T-helper 17 cell (primary cell): ENCODE measurements at places on chromosomes 2 and 18.

DNA sequence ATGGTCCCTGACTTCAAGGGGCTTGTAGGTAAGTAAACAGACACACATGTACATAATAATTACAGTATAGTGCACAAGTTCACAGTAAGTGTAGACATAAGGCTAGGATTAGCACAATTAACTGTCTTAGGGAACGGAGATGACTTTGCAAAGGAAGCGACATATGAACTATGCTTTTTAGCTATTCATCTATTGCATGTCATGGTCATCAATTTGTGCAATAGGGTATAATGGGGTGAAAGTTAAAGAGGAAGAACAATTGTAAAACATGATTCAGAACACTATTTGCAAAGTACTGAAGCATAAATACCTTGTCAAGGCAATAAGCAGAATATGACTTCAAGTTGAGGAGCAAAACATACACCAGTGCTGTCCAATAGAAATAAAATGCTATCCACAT lies 112.3 kb upstream of the SLC8A1 start:
- DNase-seq: no peak

GRCh38 chr2:167345559-167345958 lies 457.3 kb downstream of the XIRP2 start:
- DNase-seq: no peak

DNA sequence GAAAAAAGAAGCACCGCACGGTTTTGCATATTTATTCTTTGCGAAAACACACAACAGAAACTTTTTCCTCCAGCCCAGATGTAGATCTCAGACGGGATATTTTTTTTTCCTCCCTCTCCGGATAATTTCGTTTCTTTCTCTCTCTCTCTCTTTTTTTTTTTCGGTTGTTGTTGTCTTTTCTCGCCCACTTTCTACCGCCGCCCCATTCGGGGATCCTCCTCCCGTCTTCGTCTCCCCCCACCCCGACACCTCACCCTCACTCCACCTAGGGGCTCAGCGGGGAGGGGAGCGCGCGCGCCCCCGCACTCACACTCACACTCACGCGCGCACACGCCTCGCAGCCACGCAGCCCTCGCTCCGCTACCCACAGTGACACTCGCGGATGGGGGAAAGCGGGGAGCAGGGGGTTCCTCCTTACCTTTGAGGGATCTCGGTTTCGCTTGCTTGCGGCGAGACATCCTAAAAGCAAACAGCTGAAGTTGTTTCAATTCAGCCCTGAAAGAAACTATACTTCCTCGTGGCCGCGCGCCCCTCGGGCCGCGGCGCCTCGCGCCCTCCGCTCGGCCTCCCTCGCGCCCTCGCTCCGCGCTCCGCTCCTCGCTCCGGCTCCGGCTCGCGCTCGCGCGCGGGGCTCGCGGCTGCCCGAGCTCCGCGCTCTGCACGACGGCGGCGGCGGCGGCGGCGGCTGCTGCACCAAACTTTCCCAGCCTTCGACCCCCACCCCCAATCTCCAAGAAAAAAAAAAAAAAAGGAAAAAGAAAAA lies 1.3 kb downstream of the ZNF521 start:
- DNase-seq: no peak

DNA sequence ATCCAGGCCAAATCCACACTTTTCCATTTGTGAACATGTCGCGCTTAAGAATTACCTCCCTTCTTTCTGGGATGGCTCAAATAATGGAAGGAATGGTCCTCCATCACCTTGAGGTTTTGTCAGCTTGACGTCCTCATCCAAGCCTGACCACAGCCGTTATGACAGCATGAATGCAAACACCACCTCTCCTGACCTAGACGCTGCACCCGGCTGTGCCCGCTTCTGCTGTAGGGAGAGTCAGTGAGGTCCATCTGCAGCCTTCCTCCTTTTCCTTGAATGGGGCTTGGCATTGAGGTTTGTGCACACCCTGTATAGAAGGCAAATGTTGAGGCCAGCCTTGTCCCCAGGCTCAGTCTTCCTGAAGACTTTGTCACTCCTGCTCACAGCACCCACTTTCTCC lies 85.5 kb downstream of the TGOLN2 start:
- DNase-seq: no peak

GRCh38 chr2:151028691-151029176 lies 232.9 kb downstream of the RBM43 start:
- DNase-seq: no peak

- DNase-seq: no peak
Observed at GRCh38 chr18:42756214-42756613, 359.3 kb downstream of the RIT2 start.

DNA sequence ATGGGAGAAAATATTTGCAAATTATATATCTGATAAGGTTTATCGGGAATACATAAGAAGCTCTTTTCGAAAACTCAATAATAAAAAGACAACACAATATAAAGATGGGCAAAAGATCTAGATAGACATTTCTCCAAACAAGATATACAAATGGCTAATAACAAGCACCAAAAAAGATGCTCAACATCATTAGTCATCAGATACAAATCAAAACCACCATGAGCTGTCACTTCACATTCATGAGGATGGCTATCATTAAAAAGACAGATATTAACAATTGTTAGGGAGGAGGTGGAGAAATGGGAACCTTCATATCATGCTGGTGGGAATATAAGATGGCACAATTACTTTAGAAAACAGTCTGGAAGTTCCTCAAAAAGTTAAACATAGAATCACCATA lies 48.1 kb downstream of the HS1BP3 start:
- DNase-seq: no peak

- no peak for DNase-seq
Observed at GRCh38 chr2:109463891-109464290, 149.9 kb downstream of the SEPTIN10 start.

DNA sequence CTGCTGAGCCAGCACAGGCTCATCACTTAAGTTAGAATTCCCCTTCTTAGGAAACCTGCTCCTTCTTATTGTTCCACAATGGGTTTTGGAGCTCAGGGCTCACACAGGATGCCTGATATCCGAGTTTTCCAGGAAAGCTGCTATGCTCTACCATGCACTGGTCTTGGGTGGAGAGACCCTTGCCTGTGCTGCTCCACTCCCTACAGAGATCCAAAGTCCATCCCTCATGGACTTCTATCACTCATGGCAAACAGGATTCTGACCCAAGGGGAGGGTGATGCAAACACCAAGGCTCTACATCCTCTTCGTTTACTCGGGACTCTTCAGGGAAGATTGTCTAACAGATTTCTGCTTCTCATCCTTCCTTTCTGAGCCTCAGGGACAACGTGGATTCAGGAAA lies 5.2 kb downstream of the SULT1C2 start:
- DNase-seq: no peak

GRCh38 chr2:165933211-165933910 lies 20.2 kb downstream of the TTC21B start:
- DNase-seq: no peak

DNA sequence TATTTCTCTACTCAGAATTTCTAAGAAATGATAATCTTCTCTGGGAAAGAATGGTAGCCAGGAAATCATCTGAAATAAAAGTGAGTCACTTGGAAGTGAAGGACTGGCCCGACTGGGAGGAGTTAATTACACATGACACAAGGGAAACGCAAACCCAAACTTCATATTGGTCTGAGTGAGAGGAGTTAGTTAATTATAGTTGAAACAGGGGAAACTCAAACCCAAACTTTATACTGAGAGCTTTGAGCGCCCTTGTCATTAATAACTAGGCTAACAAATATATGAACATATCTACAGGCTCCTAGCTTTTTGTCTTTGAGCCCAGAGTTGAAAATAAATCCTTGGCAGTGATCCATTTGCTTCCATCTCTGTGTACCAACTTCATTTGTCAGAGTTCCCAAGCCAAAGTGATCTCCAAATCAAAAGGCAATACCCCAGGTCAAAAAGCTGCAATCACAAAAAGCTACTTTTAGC lies 187.8 kb upstream of the COL3A1 start:
- DNase-seq: no peak

- no peak for DNase-seq
Observed at GRCh38 chr2:117763804-117764203, 50.7 kb upstream of the DDX18 start.

DNA sequence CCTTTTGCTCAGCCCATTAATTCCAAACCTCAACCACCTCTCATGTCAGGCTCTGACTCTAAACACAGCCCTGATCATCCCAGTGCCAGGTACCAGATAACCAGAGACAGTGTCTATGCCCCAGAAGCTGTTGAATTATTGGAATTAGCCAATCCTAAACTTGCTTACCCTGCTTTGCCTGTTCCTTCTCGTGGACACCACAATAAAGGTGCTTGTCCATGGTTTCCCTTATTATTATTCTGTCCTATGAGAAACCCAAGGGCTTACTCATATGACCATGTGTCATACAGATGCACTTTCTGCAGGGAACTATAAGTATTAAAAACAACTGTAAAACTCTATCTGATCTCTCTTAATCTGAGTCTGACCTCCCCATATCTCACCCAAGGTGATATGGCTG lies 2193.8 kb upstream of the PIK3C3 start:
- DNase-seq: no peak

DNA sequence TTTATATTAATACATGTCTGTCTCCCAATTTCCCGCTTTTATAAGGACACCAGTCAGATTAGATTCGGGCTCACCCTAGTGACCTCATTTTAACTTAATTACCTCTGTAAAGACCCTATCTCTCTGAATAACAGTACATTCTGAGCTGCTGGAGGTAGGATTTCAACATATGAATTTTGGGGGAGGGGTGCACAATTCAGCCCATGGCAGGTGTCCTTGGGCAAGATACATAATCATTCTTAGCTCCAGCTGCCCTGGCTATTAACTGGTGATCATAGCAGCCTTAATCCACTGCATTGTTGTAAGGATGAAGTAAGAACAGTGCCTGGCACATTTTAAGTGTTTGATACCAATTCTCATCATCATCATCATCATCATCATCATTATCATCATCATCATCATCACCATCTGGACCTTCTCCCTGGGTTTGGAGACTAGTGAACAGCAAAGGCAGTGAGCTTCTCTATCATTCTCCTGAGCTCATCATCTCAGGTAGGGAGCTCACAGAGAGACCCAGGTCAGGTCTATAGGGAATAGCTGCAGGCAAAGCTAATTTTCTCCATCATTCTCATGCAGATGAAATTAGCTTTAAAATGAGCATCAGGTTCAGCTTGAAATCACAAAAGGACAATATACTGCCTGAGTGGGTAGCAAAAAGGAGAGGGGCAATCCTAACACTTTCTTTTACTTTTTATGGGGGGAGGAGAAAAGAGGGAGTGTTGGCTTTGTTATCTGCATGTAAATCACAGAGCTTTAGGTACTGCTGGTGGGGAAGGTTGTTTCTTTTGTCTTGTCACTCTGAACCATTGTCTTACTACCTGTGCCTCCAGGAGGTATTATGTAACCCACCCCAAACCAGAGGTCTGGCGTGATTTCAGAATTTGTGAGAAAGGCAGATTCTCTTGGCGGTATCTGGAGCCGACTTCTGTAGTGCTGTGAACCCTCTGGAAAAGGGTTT lies 125.5 kb upstream of the SPRED2 start:
- no peak for DNase-seq

DNA sequence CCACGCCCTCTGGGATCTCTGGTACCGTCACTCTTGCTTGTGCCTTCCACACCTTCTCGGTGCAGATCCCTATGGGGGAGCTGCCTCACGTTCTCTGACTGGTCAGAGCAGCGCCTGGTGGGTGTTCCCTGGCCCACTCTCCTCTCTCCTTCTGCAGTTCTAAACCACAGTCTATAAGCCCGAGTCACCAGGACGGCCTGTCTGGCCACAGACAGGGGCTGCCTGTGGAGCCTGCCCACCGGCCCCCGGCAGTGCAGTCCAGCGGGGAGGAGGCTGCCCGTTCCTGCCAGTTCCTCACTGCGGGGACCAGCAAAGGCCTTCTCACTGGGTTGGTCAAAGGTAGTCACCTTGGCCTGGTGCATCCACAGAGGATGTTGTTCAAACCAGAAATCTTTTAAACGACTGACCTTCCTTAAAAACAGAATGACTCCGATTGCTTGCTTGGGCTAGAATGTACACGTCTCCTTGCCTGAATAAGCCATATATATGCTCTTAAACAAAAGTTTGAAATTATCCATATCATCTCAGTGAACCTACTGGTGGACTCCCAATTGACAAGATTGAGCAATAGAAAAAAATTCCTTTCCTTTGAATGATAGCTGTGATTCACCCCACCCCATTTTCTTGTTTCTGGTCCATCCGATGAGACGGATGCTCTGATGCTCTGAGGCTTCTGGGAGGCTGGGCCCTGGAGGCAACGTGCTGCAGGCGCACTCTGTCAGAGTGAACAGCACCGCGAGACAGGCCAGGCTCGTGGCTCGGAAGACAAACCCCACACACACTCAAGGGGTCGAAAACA lies 61.2 kb downstream of the RALBP1 start:
- no peak for DNase-seq

DNA sequence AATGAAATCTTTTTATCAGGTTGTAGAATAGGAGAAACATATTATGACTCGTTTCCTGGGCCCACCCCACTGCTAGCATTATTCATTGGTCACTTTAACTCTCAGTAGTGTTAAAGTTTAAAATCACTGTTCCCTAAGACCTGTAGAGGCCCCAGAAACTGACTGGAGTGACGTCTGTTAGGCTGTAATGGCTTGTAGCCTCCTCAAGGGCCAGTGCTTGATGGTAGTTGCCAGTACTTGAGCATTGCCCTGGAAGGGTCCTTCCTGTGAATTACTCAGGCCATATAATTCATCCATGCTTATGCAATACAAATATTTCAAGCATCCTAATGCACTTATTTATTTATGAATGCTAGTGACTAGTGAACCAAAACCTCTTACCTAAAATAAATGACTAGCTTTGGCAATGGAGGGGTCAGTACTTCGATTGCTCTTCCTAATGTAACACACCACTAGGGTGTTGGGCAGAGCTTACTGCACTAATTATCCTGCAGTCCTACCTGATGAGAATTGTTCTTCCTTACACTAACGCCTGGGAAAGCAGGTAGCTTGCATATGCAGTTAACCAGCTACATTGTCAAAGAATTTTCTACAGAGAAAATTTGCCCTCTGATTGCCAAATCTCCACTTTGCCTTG lies 31.2 kb downstream of the ARHGAP25 start:
- no peak for DNase-seq

DNA sequence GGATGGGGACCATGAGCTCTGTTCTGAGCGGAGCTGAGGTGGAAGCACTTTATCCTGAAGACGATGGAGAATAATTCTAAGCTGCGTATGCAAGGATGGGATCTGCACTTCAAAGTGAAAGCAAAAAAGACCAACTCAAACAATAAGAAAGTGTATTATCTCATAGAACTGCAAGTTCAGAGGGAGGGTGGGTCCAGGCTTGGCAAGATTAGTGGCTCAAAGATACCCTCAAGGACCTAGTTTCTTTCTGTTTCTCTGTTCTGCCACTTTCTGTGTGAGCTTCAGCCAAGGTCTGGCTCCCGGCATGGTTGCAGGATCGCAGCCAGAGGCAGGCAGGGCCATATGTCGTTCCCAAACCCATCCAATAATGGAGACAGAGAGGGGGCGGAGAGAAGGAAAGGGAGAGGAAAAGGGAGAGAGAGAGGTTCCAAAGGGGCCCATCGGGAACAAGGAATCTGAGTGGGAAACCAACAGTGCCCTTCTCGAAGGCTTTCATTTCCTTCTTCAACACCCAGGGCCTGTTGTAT lies 169.2 kb upstream of the NCK2 start:
- no peak for DNase-seq

- DNase-seq: no peak
Observed at GRCh38 chr2:133416146-133416545, 152.1 kb downstream of the NCKAP5 start.
